Activated CD4-positive, CD25-positive, alpha-beta regulatory T cell (primary cell): ENCODE measurements at places on chromosomes 2 and 18.

DNA sequence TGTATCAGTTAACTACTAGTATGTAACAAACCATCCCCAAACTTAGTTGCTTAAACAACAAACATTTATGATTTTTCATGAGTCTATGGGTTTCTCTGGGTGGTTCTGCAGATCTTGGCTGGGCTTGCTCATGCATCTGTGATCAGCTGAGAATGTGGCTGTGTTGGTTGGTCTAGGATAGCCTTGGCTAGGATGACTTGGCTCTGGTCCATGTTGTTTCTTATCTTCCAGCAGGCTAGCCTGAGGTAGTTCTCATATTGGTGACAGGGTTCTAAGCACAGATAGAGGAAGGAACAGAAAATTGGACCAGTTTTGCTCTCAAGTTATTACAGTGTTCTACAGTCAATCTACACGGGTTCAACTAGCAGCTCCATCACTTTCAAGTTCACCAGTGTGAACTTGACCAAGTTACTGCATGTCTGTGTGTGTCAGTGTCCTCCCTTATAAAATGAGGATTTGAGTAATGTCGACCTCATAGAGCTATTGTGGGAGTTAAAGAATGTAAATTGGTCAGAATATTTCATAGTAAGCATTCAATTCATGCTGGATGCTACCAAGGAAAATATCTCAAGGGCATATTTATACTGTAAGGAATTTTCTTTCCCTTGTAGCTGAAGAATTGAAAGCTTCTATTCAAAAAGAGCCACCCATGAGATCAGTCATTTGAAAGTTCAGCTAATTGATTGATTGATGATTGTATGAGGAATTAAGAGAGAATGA is 65.3 kb downstream of the MYO3B start:
- DNase-seq: no peak

DNA sequence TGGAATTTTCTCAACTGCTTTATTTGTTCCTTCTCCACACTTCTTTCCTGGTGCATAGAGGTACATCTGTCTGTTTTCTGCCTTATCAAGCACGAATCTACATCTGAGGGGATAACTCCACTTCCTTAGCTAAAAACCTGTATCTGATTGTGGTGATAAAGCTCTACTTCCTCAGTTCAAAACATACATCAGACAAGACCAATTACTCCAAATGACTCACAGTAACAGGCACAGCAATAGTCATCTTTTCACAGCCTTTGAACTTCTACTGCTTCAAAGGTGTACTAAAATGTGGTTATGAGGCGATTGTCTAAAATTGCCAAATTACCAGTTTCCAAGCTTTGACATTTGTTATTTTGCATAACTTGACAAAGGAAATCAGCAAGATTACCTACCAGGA is 803.6 kb upstream of the ZEB2 start:
- DNase-seq: no peak

- no peak for DNase-seq
These were observed 104.5 kb downstream of the ZNF516 start for GRCh38 chr18:76390452-76391035.

GRCh38 chr2:97673915-97674283 is 4.4 kb downstream of the C2orf92 start:
- no peak for DNase-seq

- no peak for DNase-seq
These were observed 2.7 kb upstream of the VWA3B start for GRCh38 chr2:98084151-98084868.

- no peak for DNase-seq
These were observed 119.2 kb upstream of the FHL2 start for GRCh38 chr2:105517814-105518705.

DNA sequence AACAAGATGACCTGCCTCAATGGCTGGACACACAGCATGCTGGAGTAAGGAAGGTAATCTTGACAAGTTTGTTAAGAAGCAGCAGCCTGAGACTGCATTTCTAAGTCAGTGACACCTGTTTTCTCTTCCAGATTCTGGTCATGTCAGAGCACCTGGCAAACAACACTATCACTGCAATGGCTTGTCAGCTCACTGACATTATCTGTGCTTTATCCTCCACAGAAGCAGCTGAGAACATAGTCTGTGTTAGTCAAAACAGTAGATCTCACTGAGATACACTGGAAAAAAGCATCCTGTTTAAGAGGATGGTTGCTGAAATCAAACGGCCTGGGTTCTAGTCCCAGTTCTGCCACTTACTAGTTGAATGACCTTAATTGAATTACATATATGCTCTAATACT is 355.2 kb downstream of the RIT2 start:
- no peak for DNase-seq

DNA sequence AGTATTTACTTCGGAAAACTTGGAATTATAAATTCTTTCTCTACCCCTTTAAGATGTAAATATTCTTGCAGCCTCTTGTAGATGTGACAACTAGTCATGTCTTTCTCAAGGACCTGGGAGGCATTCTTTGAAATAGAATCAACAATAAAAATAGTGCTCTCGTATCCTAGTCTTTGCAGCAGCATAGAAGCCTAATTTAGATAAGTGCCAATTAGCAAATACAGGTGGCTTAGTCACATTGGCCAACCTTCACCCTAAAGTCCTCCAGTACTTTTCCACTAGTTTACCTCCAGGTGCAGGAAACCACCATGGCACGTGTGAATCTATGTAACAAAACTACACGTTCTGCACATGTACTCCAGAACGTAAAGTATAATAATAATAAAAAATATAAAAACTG is 3.5 kb upstream of the ZSWIM2 start:
- DNase-seq: no peak

GRCh38 chr2:150888337-150888736 is 373.3 kb downstream of the RBM43 start:
- no peak for DNase-seq

GRCh38 chr2:159098921-159099411 is 130.5 kb downstream of the TANC1 start:
- no peak for DNase-seq

DNA sequence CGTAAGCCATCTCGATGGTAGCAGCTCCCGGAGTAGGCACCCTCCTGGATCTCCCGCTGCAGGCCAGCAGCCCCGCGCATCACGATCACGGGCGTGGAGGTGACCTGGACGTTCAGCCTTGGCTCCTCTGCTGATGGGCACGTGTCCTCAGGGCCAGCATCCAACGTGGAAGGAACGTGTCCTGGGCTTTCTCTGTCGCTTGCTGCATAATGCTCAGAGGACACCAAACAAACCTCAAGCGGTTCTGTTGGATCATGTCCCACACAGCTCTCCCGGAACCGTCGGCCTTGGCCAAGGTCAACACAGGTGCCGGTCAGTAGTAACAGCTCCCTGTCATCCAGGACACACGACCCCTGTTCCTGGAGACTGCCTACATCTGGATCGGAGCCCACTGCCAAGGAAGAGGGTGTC is 23.1 kb downstream of the PASK start:
- DNase-seq: no peak

- no peak for DNase-seq
These were observed 424.4 kb upstream of the ID2 start for GRCh38 chr2:8257502-8257901.

- DNase-seq: peak; percentile 37
These were observed 23.9 kb downstream of the PECR start for GRCh38 chr2:216057688-216058193.

DNA sequence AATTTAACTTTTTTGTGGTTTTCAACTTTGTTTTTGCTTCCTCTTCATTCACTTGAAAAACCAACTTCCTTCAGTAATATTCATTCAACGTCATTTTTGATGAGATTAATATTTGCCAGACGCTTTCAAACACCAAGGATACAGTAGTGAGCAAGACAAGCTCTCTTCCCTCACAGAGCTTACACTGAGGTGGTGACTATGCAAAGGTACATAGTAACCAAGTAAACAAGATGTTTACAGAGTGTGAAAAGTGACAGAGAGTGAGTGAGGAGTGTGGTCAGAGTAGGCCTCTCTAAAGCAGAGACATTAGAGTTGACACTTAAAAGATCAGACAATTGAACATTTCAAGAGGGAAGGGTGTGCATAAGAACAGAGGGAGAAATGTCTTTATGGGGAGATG is 155.5 kb downstream of the TMEM247 start:
- no peak for DNase-seq

- DNase-seq: no peak
These were observed 97.1 kb downstream of the TEX51 start for GRCh38 chr2:126995621-126996377.

DNA sequence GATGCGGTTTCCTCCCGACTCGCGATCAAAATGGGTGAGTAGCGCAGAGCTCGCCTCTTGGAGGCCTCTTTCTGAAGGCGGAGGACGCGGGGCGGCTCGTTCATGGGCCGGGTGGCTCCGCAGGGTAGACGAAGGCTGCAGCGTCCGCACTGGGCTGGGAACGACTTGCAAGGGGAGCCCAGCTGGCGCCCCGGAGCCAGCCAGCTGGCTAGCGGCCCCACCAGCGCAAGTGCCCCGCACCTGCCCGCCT is 328 bp upstream of the PASK start:
- no peak for DNase-seq

GRCh38 chr2:102063941-102064678 is 72.3 kb downstream of the IL1R2 start:
- peak; percentile 54 for DNase-seq

DNA sequence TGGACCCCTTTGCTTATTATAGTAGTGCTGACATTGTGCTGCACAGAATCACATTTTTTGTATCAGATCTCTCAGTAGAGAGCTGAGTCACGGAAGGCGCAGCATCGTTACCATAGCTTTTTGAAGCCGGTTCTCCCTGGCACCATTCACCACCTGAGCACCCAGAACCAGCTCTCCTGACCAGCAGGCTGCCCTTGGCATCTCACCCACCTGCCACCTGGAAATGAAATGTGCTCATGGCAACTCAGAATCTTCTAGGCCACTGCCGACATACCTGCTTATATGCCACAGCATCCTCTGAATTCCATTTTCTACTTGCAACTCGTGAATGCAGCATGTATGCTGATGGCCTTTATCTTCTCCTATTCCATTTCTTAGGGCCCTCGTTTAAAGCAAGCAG is 62.7 kb downstream of the COA5 start:
- DNase-seq: no peak

GRCh38 chr2:70920367-70920715 is 15.4 kb upstream of the ATP6V1B1 start:
- no peak for DNase-seq

DNA sequence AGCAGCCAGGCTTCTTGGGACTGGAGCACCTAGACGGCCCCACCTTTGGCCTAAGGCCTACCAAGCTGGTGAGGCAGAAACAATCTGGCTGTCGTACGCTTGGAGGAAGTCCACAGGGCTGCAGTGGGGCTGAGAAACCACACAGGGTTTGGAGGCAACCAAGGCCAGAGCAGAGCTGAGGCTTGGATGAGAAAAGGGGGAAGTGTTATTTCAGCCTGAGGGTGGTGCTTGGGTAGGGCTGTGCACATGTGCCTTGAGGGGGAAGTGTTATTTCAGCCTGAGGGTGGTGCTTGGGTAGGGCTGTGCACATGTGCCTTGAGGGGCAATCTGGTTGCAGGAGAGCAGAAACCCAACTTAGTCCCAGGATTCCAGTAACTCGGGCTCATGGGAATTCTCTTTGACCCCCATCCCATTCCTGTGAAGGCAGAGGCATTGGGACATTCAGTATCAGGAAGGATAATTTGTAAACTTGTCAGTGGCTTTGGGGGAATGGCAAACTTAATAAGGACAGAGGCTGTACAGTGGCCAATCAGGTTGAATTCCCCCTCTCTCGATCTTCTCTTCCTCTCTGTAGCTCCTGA is 971 bp upstream of the FBXO41 start:
- DNase-seq: no peak

DNA sequence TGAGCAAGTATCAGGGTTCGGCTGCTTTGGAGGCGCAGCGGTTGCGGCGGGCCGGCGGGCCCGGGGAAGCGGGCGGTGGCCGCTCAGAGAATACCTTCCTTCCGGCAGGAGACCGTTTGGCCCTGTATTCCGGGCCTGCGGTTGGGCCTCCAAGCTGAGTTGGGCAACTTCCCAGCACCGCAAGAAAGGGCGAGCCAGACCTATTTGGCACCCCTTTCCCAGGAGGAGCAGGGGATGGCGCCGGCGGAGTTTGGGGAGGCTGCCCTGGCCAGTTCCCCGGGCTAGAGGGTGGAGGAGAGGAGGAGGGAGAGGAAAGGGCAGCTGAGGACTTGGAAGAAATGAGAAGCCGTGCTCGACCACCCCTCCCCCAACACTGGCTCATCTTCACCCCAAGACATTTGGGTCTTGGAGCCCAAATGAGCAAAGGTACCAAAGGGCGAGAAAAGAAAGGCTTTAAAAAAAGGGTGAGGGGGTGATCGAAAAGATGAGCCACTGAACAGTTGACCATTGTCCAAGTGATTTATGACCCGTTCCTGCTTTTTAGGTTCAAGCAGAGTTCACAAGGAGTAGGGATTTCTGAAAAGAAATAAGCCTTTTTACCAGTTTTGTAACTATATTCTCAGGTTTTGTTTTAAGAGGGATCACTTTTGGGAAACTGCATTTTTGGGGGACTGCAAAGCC is 8.4 kb downstream of the HOXD3 start:
- no peak for DNase-seq

- no peak for DNase-seq
These were observed 105.7 kb downstream of the RDH14 start for GRCh38 chr2:18454692-18455235.

DNA sequence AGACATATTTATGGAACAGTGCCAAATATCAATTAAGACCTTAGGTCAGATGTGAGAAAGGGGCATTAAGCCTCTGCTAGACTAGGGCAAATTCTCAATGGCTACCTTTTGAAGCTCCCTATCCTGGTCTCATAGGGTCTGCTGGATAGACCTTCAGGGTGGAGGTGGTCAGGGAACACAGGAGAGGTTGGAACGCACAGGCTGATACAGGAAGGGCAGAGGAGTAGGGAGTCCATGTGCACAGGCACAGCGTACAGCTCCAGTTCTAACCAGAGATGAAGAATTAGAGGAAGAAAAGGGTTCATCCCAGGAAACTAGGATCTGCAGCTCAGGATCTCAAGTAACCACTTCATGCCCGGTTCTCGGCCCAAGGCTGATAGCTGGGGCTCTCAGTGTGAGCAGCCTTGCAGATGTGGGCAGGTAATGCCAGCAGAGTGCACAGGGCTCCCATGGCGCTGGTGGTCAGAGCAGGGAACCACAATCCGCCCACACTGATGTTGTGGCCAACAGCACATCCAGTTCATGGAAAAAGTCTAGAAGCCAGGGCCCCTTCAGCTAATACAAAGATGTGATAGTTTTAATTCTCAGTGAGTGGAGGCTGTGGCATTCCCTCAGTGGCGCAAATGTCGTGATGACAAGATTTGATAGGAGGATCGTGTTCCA is 3.4 kb upstream of the EVA1A start:
- no peak for DNase-seq

DNA sequence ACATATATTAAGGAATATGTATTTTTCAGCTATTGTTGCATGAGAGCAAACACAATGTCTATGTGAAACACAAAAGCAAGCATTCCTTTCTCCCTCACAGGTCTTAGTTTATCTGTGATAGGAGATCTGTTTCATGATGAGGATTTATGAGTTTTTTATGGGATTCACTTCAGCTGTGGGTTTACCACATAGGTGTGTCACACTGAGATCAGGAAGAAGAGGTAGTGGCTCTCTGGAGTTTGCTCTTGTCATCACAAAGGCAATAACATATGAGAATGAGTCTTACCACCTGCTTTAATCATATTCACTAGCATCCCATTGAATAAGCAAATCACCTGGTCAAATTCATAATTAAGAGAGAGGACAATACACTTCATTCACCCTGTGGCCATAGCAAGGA is 960.3 kb upstream of the SLC39A10 start:
- DNase-seq: no peak

GRCh38 chr2:169877398-169877797 is 50.1 kb downstream of the UBR3 start:
- no peak for DNase-seq

GRCh38 chr2:12163866-12164265 is 417.4 kb downstream of the LPIN1 start:
- no peak for DNase-seq

GRCh38 chr18:58080451-58080850 is 36.4 kb downstream of the NEDD4L start:
- DNase-seq: no peak
